ENCODE measurements at places on chromosomes 5 and 9. TPM values are rescaled to one million over a fixed set of nuclear protein-coding genes. Genes with fewer than 3 reads are reported as not detected.

Gene IFNA21
- not detected for total RNA-seq

Gene PTGS1
- 7.6 TPM for total RNA-seq

Gene PCDHB10
- 1.2 TPM for total RNA-seq

Gene IFT74
- total RNA-seq, result 8.2 TPM

Gene SAXO1
- not detected for total RNA-seq

Gene PCDHGA11
- not detected for total RNA-seq

Gene DMRT3
- total RNA-seq, result not detected

Gene MED27
- 31.9 TPM for total RNA-seq

Gene LPCAT1
- total RNA-seq, result 109 TPM

Gene SLC25A2
- not detected for total RNA-seq

Gene SPAAR
- not detected for total RNA-seq

Gene RGS7BP
- not detected for total RNA-seq

Gene ADGRD2
- 0.26 TPM for total RNA-seq

Gene ADAMTS6
- total RNA-seq, result not detected

Gene ORM2
- not detected for total RNA-seq

Gene FSD1L
- total RNA-seq, result 1.5 TPM

Gene IL9
- total RNA-seq, result not detected

Gene RAD17
- total RNA-seq, result 5.7 TPM

Gene SPATA31D4
- not detected for total RNA-seq

Gene C1QTNF2
- not detected for total RNA-seq

Gene PLPPR1
- total RNA-seq, result not detected

Gene FIBCD1
- 33.0 TPM for total RNA-seq

Gene CDC42SE2
- 40.5 TPM for total RNA-seq

Gene PAX5
- not detected for total RNA-seq

Gene C8G
- total RNA-seq, result not detected

Gene PDE6A
- 0.07 TPM for total RNA-seq

Gene PCDH1
- total RNA-seq, result 27.3 TPM

Gene ARSI
- total RNA-seq, result not detected

Gene C9orf153
- not detected for total RNA-seq

Gene FOXD4L4
- not detected for total RNA-seq

Gene TMEM252
- total RNA-seq, result not detected

Gene TNFSF15
- total RNA-seq, result 0.98 TPM

Gene UGT3A2
- not detected for total RNA-seq

Gene PHYHD1
- not detected for total RNA-seq

Gene C7
- not detected for total RNA-seq

Measured in Caki2 (cell line).